Fibroblast of lung (primary cell): ENCODE measurements at places on chromosomes 6 and 20. TPM values are rescaled to one million over a fixed set of nuclear protein-coding genes. Genes with fewer than 3 reads are reported as not detected.
A peak's percentile ranks its signal among the peaks of the same experiment; 100 is the strongest.

DNA sequence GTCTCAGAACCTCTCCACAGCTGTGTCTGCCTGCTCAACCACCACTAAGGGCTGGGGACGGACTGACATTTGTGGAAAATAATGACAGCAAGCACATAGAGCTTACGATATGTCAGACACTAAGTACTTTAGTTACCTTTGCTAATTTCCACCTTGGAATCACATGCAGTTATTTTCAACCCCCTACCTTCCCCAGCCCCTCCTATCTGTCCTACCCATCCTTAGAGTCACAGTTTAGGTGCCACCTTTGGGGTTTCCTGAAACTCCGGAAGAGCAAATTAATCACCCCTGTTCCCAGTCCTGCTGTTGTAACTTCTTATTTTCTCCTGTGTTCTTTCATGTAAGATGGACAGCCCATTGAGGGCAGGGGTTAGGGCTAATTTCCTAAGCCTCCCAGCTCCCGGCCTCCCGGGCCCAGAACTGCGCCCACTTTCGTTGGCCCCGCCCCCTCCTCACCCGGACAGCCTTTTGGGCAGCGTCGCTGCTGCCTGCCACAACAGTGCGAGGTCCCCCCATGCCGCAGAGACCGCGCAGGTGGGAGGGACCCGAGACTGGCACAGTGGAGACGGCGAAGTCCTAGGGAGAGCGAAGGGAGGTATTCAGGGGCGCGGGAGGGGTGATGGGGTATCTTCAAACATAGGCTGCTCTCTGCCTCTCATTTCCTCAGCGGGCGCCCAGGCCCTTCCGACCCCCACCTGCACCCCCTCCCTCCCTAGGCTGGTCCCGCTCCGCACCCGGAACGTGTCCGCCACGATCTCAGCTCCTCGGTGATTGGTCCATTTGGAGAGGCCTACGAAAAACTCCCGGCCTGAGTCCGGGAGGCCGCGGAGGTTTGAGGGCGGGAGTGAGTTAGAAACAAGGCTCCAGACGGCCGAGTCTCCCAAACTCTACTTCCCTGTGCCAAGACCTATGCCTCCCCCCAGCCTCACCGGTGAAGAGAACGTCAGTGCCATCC lies 1.1 kb downstream of the DDAH2 start:
- no peak for DNase-seq

DNA sequence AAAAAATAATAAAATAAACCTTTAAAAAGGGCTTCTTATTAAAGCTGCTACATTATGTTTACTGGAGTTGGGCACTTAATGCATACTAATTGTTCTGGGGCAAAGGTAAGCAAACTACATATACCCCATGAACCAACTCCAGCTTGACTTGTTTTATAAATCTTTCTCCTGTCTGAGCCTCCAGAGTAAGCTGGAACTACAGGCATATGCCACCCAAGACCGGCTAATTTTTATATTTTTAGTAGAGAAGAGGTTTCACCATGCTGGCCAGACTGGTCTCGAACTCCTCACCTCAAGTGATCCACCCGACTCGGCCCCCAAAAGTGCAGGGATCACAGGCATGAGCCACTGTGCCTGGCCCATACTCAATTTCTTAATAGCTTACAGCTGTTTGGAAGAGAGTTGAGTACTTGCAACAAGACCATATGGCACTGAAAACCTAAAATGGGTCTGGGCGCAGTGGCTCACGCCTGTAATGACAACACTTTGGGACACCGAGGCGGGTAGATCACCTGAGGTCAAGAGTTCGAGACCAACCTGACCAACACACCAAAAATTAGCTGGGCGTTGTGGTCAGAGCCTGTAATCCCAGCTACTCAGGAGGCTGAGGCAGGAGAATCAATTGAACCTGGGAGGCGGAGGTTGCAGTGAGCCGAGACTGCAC lies 19.9 kb downstream of the ROMO1 start:
- DNase-seq, result no peak

DNA sequence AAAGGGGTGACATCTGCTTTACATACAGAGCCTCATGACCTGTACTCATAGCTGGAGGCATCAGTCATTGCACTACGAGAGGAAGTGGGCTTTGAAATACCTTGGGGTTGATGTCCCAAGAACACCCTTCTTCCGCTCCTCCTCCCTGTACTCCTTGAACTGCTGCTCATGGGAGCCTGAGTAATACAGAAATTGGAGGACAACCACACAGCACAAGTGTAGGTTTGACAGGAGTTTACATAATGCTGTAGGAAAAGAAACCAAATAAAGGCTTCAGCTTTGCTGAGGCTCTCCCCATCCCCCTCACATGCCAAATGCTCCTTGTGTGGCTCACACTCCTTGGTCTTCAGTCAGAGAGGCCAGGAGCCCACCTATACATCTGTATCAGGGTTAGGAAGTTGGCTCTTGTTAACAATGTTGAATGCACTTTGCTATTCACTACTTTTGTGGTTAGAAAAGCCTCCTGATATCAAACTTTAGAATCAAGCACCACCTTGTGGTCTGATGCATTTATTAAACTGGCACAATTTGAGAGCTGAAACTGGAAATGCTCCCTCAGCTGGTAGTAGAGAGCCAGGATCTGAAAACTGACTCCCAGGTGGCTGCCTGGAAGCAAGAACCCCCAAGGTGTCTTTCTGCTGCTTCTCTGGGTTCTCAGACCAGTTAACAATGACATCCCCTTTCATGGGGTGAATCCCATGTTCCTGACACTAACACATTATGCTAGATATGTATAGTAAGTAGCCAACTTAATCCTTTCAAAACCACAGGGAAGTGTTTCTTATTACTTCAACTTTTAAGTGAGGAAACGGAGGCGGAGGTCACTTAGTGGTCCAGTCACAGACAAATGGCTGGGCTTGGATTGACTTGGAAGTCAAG lies 56.2 kb upstream of the EDN1 start:
- DNase-seq, result peak; percentile 90

DNA sequence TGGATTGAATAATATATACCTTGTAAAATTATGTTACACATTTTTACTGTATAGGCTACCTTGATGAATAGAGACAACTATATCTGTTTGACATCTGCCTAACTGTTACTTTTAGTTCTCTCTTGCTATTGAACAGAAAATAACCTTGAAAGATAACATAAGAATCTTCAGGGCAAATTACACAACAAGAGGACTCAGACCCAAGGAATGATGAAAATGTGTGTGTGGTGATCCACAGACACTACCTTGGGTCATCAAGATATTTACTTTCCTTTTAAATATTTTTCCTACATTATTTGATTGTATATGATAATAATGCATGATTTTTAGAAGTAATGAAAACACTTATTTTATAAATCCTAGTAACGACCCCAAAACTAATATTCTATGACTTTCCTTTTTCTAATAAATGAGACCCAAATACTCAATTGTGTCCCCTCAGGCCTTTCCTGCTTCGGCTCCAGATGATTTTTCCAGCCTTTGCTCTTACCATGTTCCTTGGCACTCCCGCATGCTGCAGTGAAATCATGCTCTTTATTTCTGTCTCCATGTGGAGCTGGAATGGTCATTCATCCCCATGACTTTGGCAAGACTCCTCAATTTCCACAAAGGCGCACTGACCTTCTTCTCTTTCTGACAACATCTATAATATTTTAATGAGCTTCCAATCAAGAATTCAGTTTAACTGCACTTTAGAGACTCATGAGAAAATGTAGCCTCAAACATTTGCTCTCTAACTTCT lies 187.6 kb downstream of the EPM2A start:
- peak; percentile 25 for DNase-seq

DNA sequence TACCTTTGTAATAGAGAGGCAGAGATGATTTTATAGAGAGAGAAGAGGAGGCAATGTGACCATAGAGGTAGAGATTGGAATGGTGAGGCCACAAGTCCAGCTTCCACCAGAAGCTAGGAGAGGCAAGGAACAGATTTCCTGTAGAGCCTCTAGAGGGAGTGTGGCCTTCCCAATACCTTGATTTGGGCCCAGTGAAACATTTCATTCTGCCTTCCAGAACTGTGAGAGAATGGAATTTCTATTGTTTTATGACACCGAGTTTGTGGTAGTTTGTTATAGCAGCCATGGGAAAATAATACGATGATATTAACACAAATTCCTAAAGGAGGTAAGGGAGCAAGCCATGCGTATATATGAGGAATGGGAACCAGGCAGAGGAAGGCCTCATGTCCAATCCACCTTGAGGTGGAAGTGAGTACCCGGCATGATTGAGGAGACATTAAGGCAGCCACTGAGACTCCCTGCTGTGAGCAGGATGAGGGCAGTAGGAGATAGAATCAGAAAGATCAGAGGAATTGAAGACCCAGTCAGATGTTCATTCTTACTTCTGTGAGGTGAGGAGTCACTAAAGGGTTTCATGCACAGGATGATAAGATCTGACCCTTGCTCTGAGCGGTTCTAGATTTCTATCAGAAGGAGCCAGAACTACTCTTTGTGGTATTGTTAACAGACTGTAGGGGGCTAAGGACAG lies 636.3 kb upstream of the IMPG1 start:
- no peak for DNase-seq

GRCh38 chr6:99885051-99885450 lies 109.0 kb downstream of the MCHR2 start:
- DNase-seq, result no peak

Gene GRM1
- 0.03 TPM in 1 of 2 replicates, not detected in the other for polyA plus RNA-seq

DNA sequence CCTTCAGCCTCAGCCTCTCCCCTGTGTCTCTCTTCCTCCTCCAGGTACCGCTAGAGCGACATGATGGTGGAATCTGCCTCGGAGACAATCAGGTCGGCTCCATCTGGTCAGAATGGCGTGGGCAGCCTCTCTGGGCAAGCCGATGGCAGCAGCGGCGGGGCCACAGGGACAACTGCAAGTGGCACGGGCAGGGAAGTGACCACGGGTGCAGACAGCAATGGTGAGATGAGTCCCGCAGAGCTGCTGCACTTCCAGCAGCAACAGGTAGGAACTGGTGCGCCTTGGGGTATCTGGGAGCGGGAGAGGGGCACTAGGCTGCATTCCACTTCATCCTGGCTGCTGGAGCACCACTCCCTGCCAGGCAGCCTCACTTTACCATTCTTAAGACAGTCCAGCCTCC lies 19.5 kb downstream of the FOXP4 start:
- DNase-seq, result no peak
